ENCODE measurements at places on chromosomes 3 and 15. TPM values are rescaled to one million over a fixed set of nuclear protein-coding genes. Genes with fewer than 3 reads are reported as not detected.

STRIT1 gene
- total RNA-seq, result not detected

PHLDB2 gene
- 33.6 TPM for total RNA-seq

CDHR4 gene
- 9.6 TPM for total RNA-seq

AADACL2 gene
- total RNA-seq, result 0.21 TPM

SOX2 gene
- total RNA-seq, result 4.0 TPM

LEO1 gene
- total RNA-seq, result 12.6 TPM

Measured in lower lobe of right lung (tissue), 2 donors.